Stimulated activated CD4-positive, alpha-beta T cell treated with anti-CD3 and anti-CD28 coated beads, TNF-alpha, amount 100 ng/mL, for 1 hour (primary cell): ENCODE measurements at places on chromosomes 5 and 9.

DNA sequence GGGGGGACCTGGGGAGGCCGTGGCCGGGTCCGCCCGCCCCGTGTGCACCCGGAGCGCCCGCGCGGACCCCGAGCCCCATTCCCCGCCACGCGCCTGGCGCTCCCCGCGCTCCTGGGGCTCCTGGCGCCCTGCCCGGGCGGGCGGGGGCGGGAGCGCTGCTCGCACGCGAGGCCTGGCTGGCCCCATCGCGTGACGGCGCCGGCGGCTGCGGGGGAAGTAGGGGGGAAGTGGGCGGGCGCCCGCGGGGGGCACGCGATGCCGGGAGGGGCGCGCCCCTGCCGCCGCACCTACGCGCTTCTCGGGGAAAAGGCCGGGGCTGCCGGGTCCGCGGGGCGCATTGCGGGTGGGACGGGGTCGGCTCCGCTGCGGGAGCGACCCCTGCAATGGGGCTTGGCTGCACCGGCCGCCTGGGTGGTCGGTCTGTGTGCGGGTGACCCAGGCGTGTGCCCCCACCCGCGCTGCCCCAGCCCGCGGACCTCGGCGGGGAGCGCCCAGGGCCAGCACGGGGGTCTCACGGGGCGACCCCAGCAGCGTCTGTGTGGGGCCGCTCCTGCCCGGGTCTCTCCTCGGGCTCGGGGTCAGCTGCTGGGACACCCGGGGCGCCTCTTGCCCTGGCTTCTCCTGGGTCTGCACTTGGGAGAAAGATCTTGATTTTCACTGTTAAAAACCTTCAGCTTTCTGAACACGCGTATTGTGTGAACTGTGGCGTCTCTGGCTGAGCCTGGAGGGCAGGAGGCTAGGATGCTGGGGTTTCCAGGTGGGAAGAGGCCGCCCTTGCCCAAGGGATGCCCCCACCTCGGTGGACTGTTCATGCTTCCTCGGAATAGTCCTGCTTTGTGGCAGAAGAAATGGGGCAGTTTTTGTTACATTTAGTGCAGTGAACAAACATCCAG, 52.4 kb downstream of the AHRR start:
- DNase-seq = peak; percentile 85

DNA sequence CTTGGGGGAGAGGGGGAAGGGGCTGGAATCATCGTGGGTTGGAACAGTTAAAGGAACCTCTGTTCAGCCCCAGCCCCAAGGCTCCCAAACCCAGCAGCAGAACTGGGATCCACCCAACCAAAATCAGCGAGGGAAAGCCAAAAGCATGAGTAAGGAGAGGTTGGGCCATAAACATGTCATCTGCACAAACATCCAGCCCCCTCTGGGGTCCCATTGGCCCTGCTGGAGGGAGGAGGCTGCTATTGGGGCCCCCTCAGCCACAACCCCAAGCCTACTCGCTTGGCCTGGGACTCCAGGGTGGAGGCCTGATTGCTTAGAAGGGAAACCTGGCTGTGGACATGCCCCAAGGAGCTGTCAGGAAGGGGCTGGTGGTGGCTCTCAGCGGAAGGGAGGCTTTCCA, 154.9 kb downstream of the FGF18 start:
- no peak for DNase-seq

- DNase-seq = no peak
Measured at GRCh38 chr9:18874069-18874468, 158.9 kb downstream of the SAXO1 start.

DNA sequence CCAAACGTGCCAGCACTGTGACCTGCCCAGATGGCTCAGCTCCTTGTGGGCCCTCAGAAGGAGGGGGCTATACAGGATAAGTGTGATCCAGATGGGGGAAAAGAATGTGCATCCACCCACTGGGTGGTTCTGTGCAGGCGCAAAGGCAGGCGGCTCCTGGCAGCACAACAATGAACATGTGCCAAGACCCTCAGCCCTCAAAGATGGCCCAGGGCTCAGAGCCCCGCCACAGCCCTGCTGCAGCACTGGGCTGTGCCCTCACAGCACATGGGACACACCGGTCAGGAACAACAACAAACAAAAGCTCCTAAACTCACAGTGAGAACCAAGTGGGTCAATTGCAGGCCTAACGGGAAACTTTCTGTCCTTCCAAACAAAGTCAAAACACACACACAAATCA, 4.7 kb downstream of the SEMA4D start:
- DNase-seq = no peak

GRCh38 chr9:107644733-107645463, 155.3 kb upstream of the KLF4 start:
- no peak for DNase-seq

GRCh38 chr9:31848505-31849285, 535.7 kb upstream of the ACO1 start:
- DNase-seq = no peak

DNA sequence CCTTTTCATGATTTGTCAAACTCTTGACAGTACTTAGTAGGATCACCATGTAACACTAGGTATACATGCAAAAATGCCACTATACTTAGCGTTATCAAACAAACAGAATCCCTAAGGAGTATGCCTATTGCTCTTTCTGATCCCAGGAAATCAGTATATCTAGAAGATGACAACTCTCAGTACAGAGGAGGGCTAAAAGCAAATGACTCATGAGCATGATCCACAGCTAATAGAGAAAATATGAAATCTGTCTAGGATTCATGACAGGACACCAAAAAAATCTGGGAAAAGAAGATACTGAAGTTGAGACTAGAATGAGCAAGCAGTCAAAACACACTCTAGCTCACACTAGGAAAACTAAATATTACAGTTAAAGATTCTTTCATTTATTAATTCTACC, 89.2 kb downstream of the RAPGEF6 start:
- DNase-seq = no peak

DNA sequence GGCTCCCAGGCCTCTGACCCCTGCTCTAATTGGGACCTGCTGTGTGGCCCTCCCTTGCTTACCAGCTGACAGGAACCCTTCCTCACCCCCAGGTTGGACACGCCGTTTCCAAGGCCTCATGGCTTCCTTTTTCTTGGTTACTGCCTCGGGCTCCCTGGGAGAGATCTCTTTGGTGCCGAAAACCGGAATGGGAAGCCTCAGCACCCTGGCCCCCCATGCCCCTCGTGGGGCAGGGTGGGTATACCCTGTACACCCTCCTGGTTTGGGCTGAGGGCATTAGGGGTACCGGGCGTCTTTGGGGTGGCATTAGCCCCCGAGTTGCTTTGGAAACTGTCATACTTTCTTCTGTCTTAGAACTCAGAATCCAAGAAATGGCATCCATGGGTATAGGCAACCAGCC, 10.1 kb upstream of the LRRC14B start:
- no peak for DNase-seq

DNA sequence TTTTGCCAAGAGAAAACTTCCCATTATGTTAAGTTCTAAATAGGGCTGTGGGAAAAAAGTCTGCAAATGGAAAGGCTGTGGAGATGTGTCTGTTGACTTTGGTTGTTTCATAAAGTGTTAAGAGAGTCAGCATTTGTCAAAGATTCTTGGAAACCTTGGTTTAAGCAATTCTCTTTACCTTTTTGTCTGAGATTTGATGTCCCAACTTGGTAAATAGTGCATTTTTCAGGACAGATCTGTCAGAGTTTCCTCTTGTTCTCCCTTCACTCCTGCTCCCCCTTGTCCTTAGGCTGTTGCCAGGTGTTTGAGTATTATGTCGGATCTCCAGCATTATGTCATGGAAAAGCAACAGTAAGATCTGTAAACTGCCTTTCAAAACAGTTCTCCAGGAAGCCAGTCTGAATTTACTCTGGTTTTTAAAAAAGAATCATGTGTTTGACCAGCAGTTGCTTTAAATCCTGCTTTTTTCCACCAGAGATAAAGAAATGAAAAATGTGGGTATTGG, 79.1 kb upstream of the ADAMTSL1 start:
- DNase-seq = no peak

DNA sequence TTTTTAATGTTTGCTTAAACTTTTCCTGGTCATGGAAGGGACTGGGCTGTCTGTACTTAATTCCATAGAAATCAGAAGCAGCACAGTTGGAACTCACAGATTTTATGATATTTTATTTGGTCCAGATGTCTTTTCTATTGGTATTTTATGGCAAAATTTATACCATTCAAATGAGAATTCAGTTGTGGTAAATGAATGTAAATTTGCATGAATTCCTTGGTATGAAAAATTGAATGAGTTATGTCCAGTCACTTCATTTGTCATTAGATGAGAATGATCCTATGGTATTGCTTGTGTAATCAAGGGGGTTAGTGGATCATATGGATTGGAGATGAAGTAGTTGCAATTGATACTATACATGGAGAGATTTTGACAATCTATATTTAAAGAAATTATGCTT, 188.0 kb downstream of the KDM4C start:
- DNase-seq = no peak

- DNase-seq = no peak
Measured at GRCh38 chr5:168786147-168786546, 207.0 kb upstream of the PANK3 start.

DNA sequence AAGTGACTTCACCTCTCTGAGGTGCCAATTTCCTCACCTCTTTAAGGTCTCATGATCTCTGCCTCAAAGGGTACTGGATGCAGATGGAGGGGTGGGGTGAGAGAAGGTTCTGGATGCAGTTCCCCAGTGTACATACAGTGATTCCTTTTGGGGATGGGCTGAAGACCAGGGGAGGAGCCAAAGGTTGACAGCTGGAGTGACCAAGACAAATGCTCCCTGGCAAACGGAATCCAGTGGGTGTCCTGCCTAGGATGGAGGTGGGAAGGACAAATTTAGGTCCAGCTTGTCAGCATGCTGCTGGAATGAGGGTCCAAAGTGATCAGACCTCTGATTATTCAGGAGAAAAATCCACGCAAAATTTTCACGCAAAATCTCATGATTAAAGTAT, 7.3 kb upstream of the LMX1B start:
- DNase-seq = no peak

DNA sequence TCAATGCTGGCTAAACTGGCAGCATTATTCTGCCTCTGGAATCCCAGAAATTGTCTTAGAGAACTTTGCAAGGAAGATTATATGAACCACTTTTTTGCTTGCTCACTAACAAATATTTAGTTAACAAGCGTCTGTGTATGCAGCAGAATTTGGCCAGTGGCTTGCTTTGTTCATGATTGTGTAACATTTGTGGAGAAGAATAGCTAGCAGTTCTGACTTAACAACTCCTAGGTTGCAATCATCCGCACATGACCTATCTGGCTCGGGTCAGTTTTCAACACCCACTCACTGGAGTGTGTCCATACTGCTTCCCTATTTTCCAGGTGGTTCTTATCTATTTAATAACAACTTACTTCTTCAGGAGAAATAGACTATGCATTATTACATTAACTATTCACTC, 98.5 kb downstream of the SNX18 start:
- no peak for DNase-seq

- no peak for DNase-seq
Measured at GRCh38 chr5:110854200-110854599, 115.4 kb downstream of the SLC25A46 start.

GRCh38 chr9:73923796-73924195, 573.3 kb upstream of the RORB start:
- no peak for DNase-seq

- no peak for DNase-seq
Measured at GRCh38 chr9:126331964-126332748, 5.5 kb downstream of the MVB12B start.

DNA sequence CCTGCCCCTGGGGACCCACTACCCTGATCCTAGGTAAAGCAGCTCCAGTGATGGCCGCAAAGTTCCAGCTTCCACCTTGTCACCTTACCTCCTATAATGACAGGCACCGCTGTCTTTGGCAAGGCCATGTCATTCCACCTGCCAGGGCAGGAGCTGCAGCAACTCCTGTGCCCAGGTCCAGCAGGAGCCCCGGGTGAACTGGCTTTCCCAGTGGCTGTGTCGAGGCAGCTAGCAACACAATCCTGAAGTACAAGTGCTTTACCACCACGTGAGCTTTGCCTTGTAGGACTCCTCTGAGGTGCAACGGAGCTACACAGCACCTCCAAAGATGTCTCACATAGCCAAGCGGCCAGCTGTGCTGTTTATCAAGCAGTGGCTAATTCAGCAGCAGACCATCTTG, 20.7 kb upstream of the MGAT1 start:
- no peak for DNase-seq

DNA sequence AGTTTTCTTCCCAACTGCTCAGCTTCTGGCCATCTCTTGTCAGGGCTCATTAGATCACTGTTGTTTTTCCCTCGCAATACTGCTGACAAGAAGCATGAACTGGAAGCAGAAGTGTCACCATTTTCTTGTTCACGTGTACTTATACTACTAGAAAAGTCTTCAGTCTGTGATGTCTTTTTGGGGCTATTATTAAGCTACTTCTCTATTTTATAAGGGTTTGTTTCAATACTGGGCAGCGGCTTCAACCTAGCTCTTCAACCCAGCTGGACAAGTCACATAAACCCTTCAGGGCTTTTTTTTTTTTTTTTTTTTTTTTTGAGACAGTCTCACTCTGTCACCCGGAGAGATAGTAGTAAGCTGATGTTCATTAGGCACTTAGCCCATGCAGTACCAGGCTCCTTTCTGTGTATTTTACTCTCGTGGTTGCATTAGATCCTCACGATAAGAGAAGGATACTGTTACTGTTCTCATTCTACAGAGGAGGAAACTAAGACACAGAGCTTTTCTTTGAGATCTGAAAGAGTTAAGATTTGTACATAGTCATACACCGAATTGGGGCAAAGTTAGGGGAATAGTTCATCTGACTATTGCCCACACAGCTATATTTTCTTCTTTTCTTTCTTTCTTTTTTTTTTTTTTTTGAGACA, 20.5 kb downstream of the RAPGEF1 start:
- DNase-seq = no peak

GRCh38 chr5:126366199-126366560, 57.0 kb upstream of the GRAMD2B start:
- no peak for DNase-seq

DNA sequence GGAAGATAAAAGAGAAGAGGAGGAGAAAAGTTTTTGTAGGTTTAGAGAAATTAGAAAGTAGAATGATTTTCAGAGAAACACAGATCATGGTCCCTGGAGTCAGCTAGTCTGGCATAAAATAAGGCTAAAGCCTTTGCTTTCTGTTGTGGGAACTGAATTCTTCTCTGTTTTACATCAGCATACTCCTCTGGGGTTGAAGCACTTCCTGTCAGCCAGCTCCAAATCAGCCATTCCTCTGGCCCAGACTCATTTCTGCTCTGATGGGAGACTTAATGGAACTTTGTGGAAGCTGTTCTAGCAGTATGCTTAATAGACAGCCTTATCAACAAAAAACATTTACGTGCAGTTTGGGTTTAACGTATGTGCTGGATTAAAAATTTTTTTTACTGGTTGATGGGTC, 143.2 kb downstream of the HMHB1 start:
- DNase-seq = no peak

GRCh38 chr5:136629125-136629792, 263.9 kb upstream of the TRPC7 start:
- DNase-seq = no peak

- no peak for DNase-seq
Measured at GRCh38 chr5:5783021-5783420, 360.5 kb downstream of the ICE1 start.
